ENCODE measurements at places on chromosomes 2 and 18.

DNA sequence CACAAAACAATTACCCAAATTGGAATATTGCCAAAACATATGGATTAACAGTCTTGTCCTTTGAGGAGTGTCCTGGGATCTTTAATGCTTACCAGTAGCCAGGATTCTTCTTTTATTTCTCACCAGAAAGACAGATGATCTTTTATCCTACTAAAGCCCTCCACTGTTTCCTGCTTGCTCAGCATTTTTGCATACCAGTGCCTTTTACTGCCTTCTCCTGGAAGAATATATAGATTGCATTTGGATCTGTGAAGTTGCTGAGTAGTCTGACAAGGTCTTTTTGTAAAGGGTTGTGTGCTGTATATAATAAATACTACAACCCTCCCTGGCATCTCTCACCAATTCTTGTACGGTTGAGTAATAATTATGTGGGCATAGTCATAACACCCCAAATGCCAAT, 652.2 kb downstream of the LRRTM4 start:
- DNase-seq, result no peak

DNA sequence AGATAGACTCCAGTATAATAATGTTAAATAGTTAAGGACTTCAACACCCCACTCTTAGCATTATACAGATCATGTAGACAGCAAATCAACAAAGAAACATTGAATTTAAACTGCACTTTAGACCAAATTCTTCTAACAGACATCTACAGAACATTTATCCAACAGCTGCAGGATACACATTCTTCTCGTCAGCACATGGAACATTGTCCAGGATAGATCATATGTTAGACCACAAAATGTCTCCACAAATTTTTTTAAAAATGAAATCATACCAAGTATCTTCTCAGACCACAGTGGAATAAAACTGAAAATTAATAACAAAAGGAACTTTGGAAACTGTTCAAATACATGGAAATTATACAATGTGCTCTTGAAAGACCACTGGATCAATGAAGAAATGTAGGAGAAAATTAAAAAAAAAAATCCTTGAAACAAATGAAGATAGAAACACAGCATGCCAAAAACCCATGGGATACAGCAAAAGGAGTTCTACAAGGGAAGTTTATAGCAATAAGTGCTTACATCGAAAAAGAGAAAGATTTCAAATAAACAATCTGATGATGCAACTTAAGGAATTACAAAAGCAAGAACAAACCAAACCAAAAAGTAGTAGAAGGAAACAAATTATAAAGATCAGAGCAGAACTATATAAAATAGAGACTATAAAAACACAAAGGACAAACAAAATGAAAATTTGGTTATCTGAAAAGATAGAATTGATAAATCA, 12.3 kb upstream of the SPP2 start:
- no peak for DNase-seq

DNA sequence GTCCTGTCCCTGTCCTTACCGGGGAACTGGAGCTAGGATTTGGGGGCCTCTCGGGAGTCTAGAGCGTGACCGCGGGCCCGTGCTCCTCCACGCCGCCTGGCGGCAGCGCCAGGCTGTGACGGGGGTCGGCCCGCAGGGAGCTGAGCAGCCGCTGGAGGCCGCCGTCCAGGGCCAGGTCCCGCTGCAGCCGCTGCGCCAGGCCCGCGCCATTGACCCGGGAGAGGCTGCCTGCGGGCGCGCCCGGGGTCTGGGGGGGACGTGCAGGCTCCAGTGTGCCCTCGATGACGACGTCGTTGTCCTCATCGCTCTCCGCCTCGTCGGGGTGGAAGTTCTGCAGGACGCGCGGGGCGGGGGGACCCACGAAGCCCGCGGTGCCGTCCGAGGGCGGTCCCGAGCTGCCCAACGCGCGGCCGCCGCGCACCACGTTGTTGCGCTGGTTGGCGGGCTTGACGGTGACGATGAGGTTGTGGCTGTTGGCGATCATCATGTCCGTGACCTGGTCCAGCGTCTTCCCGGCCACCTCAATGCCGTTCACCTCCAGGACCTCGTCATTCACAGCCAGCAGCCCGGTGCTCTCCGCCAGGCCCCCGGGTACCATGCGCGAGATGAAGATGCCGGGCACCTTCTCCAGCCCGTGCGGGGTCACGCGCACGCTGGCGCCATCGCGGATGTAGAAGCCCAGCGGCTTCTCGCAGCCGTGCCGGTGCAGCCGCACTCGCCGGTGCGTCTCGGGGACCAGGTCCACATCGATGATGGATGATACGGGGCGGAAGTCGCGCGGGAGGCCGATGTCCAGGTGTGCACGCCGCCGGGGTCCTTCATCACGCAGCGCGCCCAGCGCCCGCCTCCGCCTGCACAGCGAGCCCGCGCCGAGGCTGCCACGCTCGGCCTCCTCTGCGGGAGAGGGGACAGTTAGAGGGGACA, 50.9 kb downstream of the ADNP2 start:
- DNase-seq, result no peak

GRCh38 chr2:231680992-231681852, 27.1 kb upstream of the PTMA start:
- DNase-seq, result no peak

DNA sequence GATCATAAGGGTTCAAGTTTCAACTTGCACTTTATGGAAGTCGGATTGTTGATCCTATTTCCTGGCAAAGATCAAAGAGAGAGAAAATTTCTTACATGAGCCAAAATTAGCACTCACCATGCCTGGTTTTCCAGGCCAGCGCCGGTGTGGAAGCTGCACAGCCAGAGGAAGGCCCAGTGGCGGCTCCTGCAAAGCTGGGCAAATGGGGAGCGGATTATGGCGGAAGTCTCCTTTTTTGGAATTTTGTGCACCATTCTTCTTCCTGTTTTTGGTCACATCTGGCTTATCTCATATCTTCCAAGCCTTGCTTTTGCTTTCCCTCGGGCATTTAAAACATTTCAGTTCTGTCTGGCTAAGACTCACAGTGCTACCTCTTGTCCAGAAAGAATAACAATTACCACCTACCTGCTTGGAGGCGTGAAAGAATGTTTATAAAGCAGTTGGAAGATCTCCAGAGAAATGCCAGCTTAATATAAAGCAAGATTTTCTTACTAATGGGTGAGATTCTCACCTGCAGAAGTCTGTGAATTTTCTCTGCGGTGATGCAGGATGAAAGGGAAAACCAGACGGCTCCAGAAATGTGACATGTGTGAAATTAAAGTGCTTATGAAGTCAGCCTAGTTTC, 94.3 kb downstream of the ASAP2 start:
- DNase-seq, result no peak

DNA sequence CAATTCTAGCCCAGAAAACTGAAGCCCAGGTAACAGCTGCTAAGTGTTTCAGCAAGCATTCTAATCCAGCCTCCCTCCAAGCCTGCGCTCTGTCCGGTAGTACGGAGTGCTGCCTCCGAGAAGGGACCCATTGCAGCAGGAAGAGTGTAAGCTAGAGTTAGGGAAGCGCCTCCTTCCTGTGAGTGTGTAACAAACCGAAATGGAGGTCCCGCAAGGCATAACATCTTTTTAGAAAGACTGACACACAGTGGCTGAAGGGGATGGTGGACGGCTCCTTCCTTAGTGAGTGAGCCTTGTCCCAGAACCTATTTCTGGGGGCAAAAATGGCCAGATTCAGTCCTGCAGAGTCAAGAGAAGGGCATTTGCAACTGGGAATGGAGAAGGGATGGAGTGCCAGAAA, 12.2 kb downstream of the PKDCC start:
- DNase-seq, result no peak

GRCh38 chr2:191657977-191658376, 20.0 kb upstream of the NABP1 start:
- DNase-seq, result no peak

- peak; percentile 3 for DNase-seq
Observed at GRCh38 chr2:30334762-30335363, 103.5 kb downstream of the LBH start.

GRCh38 chr2:198498048-198498447, 693.7 kb downstream of the PLCL1 start:
- DNase-seq, result no peak

- no peak for DNase-seq
Observed at GRCh38 chr18:45284174-45284573, 331.1 kb upstream of the SLC14A2 start.

DNA sequence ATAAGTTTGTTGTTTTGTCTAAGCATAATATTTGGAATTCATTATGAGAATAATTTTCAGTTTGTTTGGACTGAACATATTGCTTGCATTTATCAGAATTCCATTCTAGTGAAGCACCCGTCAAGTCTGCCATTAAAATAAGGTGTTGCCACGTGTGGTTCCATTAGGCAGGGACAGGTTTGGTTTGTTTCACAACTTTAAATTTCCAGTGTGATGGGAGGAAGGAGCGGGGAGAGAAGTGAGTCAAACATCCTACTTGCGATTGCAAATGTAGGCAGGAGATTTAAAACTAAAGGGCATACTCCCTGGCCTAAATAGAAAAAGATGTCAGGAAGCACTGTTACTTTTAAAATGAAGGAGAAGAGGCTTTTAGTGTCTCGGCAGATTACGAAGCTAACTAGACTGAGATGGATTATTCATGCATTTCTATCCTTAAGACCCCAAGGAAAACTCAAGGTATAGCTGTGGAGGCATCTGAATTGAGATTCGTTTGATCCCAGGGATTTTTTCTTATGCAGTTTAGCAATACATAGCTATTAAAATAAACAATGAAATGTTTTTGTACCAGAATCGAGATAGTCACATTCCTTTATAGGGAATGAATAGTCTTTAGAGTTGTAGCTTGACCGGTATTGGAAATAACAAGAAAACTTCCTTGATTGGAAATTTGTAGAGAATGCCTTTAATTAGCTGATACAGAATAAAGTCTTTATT, 19.8 kb downstream of the GRHL1 start:
- no peak for DNase-seq

- peak; percentile 45 for DNase-seq
Observed at GRCh38 chr18:57843386-57843785, 40.3 kb upstream of the ATP8B1 start.

GRCh38 chr2:29398384-29399237, 283.4 kb downstream of the CLIP4 start:
- DNase-seq, result no peak

DNA sequence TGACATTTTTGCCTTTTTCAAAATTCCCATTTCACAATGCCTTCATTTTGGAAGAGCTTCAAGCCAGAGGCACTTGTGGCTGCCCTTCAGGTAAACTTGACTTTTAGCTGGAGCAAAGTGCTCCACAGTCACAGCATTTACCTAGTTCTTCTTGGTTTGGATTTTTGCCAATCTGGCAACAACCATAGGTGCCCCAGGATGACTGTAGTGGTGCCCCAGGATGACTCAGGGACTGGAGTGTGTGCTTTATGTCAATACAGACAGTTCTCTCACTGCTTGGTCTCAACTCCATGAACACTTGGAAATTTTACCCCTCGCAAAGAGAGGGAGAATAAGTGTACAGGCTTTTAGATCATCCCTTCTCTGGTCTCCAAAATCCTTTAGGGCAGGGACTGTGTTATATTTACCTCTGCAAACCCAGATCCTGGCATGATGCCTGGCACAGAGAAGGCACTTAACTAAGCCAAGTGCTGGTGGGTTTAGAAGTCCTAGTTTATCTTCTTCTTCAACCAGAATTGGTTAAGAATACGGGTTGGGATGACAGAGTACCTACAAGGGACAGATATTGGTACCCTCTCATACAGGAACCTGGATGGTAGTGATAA, 15.3 kb upstream of the PTPN4 start:
- DNase-seq, result peak; percentile 48

DNA sequence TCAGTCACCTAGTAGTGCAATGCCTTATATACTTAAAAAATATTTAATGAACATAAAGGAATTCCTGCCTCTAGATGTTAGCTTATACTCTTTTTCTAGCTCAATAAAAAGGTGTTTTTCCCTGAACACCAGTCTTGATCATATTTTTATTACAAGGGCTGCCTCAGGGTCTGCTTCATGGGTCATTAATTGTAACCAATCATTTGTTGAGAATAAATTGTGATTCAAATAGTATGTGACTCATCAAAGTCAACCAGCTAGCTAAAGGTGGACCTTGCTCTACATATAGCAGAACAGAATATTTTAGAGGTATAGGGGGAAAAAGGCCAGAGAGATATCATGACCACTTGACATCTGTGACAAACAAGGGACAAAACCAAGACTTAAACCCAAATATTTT, 114.0 kb downstream of the PIK3C3 start:
- DNase-seq, result no peak

GRCh38 chr2:200319548-200320337, 13.2 kb downstream of the SPATS2L start:
- DNase-seq, result no peak

DNA sequence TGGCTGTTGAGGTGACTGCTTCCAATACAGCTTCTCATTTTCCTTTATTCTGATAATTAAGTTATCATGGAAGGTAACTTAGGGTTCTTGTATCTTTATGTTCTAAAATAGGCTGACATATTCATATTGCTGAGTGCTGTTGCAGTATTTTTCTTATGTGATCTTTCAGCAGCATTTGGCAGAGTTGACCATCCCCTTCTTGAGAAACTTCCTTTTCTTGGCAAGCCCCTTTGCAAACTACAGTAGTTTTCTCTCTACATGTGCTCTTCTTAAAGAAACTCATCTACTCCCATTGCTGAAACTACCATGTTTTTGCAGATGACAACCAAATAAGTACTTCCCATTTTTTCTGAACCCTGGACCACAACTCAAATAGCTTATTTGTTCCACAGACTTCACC, 476.5 kb upstream of the TRIB2 start:
- no peak for DNase-seq

DNA sequence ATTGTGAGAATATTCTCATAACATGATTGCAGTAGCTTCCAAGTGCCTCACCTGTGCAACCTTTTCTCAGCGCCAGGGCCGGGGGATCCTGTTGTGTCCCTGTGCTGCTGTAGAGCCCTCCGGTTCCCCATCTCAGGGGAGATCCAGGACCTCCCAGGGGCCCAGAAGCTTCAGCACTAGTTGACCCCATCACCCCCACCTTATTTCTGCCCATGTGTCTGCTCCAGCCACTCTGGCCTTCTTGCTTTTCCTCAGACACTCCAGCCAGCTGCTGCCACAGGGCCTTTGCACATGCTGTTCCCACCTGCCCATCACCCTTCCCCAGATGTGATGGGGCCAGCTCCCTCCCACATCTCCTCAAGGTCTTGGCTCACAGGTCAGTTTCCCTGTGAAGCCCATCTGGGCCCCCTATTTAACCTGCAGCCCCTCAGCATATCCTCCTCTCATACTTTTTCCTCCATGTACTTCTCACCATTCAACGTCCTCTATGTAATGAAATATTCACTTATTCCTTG, 226.5 kb downstream of the SEPTIN10 start:
- DNase-seq, result no peak

Measured in COR-L47 (cell line).